ENCODE measurements at places on chromosomes 4 and X.

DNA sequence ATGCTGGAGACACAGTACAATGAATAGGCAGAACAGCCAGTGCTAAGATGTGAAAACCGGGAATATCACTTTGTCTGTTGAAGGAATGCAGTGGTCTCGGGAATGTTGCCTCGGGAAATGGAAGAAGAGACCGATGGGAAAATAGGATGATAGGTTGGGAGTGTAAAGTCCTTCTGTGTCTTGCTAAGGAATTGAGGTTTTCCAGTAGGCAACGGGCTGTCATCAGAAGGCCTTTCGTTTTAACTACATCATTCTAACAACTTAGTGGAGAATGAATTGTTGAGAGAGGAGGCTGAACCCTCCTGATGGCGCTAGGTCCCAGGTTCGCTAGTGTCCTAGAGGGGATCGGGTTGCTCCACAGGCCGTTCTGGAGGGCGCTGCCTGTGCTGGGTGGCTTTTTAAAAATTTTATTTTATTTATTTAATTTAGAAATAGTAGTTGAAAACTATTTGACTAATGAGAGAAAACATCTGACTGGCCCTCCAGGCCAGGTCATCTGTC is 730 bp downstream of the VBP1 start:
- DNase-seq = no peak

- no peak for DNase-seq
Observed at GRCh38 chr4:61628727-61629126, 428.6 kb downstream of the ADGRL3 start.

- no peak for DNase-seq
Observed at GRCh38 chr4:120352739-120353138, 286.1 kb upstream of the MAD2L1 start.

- DNase-seq = no peak
Observed at GRCh38 chr4:94831607-94832006, 73.9 kb downstream of the BMPR1B start.

DNA sequence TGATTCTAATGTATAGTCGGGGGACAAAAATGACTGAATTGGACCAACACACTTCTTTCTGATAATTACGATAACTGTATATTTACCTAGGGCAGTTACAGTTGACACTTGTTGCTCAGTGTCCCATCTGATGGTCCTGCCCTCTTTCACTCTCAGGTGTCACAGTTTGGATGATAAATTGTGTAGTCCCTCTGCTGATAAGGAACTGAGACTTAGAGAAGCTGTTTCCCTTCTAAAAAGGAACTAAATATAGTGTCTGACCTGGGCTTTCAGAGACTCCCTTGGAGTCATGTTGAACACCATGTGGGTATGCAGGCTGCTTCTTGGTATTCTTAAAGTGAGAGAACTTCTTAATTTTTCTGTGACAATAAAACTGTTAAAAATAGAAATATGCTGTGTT is 23.7 kb upstream of the PNPLA4 start:
- no peak for DNase-seq

DNA sequence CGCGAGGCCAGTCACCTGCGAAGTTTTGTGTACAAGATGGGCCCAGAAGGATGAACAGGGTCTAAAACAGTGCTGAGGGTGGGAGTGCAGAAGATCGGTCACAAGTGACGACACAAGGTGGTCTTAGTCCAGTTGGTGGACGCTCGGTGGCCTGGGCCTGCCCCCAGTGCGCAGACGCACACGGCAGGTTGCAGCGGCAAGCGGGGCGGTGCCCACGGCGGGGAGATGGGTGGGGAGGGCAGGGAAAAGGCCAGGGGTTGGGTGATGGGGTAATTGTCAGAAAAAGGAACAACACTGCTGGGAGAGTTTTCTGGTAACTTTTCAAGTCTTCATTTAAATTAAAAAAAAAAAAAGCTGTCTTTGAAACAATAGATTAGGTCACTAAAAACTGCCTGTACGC is 1.0 kb upstream of the PRDX4 start:
- no peak for DNase-seq

DNA sequence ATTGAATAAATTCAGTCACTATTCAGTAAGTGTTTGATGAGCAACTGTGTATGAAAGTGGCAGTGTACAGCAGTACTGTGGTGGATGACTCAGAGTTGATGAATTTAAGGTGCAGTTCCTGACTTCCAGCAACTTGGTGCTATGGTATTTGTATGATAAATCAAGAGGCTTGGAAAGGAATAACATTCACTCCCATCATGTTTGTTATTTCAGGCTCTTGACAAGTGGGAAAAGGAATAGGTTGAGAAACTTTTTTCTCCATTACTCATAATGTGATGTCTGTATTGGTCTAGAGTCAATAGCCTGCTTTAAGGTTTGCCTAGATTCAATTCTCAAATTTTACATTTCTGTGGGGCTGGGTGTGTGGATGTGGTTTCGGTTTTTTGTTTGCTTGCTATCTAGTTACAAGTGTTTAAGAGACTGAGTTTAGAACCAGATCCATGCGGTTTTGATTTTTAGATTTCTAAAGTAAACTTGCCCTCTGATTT is 35.1 kb upstream of the CYP2U1 start:
- no peak for DNase-seq

- DNase-seq = no peak
Observed at GRCh38 chr4:187602339-187603092, 393.1 kb upstream of the ZFP42 start.

- no peak for DNase-seq
Observed at GRCh38 chrX:28625223-28625622, 38.0 kb downstream of the IL1RAPL1 start.

DNA sequence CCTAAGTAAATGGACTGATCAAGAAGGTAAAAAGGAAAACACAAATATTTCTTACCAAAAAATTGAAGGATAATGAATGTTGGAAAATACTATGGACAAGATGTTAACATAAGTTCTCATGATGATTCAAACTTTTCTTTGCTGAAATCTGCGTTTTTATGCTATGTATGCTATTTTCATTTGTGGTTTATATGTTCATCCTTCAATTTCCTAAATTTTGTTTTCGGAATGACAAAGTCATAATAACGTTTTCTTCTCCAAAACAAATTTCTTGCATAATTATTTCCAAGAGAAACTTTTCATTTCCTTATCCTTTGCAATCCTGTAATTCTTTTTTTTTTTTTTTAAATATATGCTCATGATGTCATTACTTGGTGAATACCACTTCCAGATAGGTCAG is 7.8 kb downstream of the PF4V1 start:
- DNase-seq = no peak

GRCh38 chrX:147910607-147911006 is 1.1 kb upstream of the FMR1 start:
- no peak for DNase-seq

DNA sequence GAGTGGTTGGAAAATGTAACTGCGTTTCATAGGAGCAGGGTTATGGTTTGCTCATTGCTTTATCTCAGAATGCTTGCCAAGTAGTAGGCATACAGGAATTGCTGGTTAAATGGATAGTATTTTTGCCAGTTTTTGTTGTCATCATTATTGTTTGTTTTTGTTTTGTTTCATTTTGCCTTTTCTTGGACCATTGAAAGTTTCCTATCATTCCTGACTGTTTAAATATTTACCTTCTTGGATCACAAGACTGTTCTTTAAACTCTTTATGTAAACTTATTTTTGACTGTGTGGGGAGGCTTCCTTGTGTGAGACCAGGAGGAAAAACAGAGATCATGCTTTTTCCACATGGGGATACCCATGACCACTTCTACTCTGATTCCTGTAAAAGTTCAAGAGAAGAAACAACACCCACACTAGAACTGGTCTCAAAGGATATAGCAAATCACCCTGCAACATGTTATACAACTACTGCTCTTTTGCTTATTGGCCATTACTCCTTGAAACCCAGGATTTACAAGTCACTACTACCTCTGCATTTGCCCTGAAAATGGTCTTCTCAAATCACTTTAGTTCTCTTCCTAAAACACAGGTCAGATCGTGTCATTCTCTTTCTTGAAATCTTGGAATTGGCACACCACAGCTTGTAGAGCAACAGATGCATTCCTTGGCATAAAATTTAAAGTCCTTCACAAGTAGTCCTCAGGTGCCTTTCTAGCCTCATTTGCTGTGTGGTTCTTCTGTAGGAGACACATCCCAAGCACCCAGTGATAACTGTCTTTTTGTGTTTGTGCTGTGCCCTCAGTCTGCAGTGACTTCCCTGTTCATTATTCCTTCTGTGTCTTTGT is 51.3 kb downstream of the FNIP2 start:
- no peak for DNase-seq

- no peak for DNase-seq
Observed at GRCh38 chrX:54991706-54992105, 2.3 kb downstream of the PFKFB1 start.

- no peak for DNase-seq
Observed at GRCh38 chrX:150203248-150203645, 159.9 kb upstream of the MAMLD1 start.

DNA sequence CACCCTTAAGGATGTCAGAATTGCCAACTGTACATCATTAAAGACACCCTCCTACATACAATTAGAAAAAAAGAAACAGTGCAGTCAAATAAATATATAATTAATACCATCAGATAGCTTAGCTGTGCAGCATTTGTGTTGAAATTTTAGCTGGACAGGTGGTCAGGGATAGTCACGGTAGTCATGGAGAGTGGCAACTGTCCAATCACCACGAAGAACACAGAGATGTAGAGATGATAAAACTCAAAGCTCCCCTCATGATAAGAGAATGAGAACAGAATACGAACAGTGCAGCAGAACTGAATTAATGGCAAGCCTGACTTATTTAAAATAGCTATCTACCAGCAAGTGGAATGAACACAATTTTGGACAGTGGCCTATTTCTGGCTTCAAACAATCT is 27.2 kb downstream of the SLC39A8 start:
- DNase-seq = no peak

- no peak for DNase-seq
Observed at GRCh38 chr4:184503869-184504300, 29.5 kb upstream of the IRF2 start.

- DNase-seq = no peak
Observed at GRCh38 chrX:38112566-38112965, 106.2 kb downstream of the SYTL5 start.

DNA sequence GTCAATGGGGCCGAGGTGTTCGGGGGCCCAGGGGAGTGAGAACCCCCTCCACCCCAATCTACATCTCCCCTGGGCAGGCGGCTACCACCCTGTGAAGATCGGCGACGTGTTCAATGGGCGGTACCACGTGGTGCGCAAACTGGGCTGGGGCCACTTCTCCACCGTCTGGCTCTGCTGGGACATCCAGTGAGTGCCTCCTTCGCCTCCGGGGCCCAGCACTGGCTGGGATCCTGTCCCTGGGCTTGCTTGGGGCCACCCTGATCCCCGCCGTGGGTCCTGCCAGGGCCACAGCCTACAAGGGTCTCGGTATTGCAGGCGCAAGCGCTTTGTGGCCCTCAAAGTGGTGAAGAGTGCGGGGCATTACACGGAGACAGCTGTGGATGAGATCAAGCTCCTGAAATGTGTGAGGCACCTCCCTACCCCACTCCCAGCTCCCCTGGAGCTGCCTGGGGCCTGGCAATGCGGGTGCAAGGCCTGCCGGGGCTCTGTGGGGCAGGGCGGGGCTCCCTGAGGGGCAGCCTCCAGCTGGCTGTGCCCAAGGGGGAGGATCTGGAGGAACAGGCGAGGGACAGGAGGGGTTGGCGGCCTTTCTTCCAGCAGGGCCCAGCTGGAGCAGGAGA is 697 bp downstream of the SRPK3 start:
- DNase-seq = no peak

DNA sequence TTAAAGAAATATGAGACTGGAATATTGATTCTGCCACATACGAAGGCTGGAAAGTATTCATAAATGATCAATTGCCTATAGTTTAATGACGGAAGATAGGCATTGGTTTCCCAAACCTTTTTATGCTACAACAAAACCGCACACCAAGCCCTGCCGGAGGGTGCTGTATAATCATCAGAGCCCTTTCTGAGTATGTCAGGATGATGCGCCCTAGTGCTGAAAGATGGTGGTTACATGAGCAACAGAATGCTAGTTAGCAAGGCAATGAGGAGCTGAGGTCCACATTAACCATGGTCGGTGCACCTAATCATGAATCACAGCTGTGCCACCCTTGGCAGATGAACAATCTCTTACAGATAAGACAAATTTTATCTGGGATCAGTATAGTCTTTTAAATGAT is 491.1 kb downstream of the PACRGL start:
- no peak for DNase-seq

DNA sequence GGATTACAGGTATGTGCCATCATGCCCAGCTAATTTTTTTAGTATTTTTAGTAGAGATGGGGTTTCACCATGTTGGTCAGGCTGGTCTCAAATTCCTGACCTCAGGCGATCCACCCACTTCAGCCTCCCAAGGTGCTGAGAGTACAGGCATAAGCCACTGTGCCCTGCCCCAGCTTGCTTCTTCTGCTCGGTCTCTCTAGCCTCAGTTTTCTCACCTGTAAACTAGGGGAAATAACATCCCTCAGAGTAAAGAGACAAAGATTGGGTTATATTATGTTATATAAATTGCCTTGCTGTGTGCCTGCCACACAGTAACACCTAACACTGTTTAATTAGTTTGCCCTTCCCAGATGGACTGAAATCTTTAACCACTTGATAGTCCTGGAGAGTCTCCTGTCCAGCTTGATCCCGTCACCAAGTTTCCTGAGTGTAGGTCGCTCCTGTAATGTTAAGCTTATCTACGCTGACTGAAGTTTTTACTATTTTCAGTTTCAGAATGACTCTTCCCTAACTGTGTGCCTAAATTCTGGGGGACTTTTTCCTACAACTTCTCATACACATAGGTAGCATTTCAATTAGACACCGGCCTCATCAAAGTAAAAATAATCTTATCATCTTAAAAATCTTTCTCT is 412.7 kb upstream of the TENM3 start:
- no peak for DNase-seq

DNA sequence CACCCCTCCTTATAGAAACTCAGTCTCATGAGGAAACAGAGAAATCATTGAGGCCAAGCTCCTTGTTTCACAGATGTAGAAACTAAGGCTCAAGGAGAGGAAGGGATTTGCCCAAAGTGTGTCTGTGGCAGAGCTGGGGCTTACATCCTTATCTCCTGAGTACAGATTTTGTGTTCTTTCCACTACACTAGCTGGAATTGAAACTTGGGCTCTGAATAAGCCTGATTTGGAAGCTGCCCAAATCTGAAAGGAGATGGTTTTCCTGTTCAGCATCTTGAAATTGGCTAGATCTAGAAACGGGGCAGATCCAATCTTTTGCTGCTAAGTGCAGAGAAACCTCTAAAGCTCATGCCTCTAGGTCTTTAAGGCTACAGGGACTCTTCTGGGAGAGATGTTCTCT is 24.3 kb downstream of the AWAT2 start:
- DNase-seq = no peak

GRCh38 chrX:155065035-155065734 is 5.8 kb downstream of the CMC4 start:
- DNase-seq = no peak

- DNase-seq = no peak
Observed at GRCh38 chrX:10619425-10620046, 849 bp downstream of the MID1 start.

- DNase-seq = no peak
Observed at GRCh38 chr4:113601636-113602035, 159.9 kb downstream of the CAMK2D start.

Measured in T-helper 1 cell (primary cell).